CD4-positive, alpha-beta T cell treated with Interleukin-15 for 4 hours (primary cell): ENCODE measurements at places on chromosomes 16 and 17.

DNA sequence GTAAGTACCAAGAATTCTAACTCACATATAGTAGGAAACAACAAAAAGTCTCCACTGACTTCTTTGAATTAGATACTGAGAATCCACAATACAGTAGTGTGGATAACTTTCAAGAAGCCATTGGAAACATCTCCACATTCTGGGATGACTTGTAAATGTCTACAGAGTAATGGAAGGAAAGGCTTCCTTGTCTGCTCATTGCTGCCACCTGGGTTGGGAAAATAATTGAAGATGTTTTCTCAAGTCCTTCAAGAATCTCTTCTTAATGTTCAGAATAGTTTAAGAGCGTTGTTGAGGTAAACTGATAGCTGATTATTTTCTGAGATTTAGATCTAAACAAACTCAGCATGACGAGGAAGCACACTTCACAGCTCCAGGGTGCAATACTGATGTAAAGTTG is 14.0 kb downstream of the CPSF4L start:
- DNase-seq, result no peak

DNA sequence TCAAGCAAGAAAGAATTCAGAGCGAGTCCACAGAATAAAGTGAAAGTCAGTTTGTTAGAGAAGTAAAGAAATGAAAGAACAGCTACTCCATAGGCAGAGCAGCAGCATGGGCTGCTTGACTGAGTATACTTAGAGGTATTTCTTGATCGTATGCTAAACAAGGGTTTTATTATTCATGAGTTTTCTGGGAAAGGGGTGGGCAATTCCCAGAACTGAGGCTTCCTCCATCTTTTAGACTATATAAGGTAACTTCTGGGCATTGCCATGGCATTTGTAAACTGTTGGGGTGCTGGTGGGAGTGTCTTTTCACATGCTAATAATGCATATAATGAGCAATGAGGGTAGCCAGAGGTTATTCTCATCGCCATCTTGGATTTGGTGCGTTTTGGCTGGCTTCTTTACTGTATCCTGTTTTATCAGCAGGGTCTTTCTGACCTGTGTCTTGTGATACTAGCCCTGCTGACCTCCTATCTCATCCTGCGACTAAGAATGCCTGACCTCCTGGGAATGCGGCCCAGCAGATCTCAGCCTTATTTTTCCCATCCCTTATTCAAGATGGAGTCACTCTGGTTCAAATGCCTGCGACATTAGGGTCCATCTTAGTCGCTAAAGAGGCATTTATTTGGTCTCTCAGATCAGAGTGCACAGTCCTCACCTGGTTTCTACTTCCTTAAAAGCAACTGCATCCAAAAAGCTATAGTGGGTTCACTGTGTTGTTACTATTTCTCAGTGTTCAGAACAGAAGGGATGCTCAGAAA is 100.6 kb upstream of the CACNG5 start:
- no peak for DNase-seq

DNA sequence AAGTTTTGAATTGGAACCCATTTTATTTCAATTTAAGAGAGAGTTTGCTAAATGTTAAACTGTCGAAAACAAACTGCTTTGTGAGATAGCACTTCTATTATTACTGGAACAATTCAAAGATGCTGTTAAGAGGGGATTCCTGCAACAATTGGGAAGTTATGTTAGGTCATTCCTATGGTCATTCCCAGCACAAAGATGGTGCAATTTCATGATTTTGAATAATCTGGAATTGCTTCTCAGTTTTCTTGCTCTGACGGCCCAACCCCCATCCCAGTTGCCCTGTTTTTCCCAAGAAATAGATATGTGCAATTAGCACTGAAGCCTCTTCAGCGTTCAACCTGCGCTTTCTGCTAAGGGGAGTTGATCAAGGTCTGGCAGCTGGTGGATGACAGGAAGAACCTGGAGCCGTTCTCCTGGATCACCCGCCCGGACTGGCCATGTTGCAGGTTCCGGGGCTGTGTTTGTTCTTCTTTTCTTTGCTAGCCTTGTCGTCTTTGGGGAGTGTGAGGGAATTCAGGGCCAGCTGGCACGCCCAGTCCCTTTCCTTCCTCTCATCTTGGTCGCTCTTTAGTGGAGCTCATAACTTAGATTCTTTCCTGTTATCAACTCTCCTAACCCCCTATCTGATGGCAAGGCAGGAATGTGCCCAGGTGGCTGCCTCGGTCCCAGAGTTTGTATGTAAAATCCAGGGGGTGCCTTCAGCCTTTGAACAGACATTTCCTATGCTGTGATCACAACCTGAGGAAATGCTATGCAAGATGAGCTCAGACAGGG is 29.0 kb upstream of the IRF8 start:
- no peak for DNase-seq

- no peak for DNase-seq
Observed at GRCh38 chr17:1471911-1472821, 16.1 kb upstream of the CRK start.

DNA sequence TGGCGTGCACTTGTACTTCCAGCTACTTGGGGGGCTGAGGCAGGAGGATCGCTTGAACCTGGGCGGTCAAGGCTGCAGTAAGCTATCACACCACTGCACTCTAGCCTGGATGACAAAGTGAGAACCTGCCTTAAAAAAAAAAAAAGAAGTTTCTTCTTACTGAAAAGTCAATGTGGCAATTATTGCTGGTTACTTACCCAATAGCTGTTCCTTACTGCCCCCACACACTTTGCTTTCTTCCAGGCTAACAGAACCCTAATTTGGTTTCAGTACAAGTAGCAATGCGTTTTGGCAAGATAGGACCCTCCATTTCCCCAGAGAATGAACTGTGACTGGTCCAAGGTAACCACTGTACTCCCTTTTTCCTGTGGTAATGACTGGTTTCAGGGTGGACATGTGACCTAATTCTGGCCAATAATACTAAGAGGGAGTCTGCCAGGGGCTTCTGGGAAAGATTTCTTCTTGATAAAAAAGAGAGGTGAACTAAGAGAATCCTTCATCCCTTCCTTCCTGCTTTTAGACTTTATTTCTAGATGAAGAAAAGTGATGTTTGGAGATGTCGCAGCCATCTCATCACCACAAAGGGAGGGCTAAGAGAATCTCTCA is 58.8 kb upstream of the MSI2 start:
- DNase-seq, result no peak
